ENCODE measurements at places on chromosomes 7 and 10.

DNA sequence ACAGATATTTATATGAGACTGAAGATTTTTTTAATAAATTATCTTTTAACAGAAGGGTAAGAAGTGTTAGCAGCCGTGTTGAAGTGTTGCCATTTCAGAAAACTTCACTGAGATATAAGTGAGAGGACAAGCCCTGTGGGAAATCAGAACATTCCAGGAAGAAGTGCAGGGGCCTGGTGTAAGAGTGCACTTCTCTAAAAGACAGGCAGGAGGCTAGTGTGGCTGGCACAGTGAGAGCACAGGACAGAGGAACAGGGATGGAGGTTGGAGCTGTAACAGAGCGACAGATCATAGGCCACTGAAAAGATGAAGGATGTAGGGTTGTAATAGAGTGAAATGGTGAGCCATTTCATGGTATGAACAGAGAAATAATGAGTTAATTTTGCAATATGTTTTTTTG is 608.9 kb downstream of the SORCS1 start:
- no peak for DNase-seq

DNA sequence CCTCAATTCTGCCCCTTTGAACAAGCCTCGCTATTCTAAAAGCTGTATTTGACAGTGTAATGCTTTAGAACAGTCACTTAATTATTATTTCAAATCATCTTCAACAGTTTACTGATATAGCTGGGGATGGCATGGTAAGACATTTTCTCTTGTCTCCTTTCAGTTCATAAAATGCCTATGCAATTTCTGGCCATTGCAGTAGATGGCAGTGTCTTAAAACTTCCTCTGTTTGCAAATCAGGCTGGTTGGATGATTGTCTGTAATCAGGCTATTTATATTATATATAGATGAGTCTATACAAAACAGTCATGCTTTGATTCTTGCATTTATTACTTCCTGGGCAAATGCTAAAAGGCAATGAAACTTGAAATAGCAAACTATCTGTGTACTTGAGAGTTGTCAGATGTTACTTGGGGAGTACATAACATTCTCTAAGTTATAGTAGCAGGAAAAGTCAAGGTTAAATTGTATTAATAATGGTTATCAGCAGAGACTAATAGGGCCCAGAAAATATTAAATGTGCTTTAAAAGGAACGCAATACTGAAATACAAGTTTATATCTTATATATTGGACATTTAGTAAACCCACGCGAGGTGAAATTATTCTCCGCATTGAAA is 55.5 kb upstream of the LHFPL3 start:
- no peak for DNase-seq

GRCh38 chr10:77566236-77566635 is 71.4 kb downstream of the KCNMA1 start:
- DNase-seq = no peak

GRCh38 chr10:79397575-79398303 is 47.7 kb downstream of the ZCCHC24 start:
- DNase-seq = no peak

DNA sequence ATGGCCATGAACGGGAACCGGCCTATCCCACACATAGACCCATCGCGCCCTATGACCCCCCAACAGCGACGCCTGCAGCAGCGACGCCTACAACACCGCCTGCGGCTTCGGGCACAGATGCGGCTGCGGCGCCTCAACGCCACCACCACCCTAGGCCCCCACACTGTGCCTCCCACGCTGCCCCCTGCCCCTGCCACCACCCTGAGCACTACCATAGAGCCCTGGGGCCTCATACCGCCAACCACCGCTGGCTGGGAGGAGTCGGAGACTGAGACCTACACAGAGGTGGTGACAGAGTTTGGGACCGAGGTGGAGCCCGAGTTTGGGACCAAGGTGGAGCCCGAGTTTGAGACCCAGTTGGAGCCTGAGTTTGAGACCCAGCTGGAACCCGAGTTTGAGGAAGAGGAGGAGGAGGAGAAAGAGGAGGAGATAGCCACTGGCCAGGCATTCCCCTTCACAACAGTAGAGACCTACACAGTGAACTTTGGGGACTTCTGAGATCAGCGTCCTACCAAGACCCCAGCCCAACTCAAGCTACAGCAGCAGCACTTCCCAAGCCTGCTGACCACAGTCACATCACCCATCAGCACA is 9.5 kb downstream of the POLD2 start:
- no peak for DNase-seq

DNA sequence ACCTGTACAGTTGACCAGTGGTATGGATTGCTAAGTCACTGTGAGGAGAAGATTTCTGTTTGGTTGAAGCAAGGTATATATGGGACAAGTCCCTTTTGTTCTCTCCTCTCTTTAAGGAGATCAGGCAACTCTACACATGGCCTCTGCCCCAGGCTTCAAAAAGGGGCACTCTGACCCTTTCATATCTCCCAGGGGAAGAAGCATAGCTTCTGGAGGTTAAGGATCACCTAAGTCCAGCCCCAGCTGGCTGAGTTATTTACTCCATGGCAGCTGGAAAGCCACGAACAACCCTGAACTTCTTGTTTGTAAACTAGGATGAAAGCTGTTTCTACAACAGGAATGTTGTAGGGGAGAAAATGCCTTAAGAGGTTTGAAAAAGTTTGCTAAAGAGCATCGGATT is 129.2 kb upstream of the FEZF1 start:
- DNase-seq = no peak

DNA sequence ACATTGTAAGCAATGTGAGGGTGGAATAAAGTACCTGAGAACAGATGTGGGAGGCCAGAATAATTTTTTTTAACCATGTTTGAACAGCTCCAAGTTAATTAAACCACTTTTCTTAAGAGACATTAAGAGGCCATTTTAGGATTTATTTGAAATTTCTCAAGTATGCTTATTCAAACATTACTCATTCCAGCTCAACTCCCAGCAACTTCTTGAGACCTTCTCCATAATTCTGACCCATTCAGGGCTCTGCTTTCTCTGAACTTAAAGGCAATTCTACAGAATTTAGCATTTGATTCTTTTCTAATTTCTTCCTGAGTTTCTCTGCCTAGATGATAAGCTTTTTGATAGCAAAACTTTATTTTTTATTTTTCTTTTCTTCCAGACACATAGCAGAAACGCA is 314.5 kb downstream of the CAMK1D start:
- no peak for DNase-seq

GRCh38 chr10:10396601-10397000 is 621.1 kb upstream of the CELF2 start:
- no peak for DNase-seq

GRCh38 chr10:91355998-91356397 is 54.1 kb upstream of the HECTD2 start:
- DNase-seq = no peak

GRCh38 chr7:13476881-13477444 is 512.5 kb downstream of the ETV1 start:
- DNase-seq = no peak

- no peak for DNase-seq
Observed at GRCh38 chr10:74801447-74801846, 25.0 kb upstream of the KAT6B start.

DNA sequence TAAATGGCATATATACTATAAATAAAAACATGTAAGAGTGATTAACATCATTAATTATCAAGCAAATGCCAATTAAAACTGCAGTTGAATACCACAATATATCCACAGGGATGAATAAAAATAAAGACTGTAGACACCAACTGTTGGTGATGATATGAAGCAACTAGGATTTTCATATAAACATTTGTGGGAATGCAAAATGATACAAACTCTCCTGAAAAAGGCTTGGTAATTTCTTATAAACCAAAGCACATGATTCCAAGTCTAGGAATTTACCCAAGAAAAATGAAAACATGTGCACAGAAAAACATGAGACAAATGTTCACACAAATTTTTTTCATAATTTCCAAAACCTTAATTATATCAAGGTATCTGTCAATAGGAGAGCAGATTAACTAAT is 448.1 kb downstream of the ETV1 start:
- DNase-seq = no peak

GRCh38 chr7:99624484-99624883 is 7.7 kb downstream of the ZSCAN25 start:
- DNase-seq = no peak

DNA sequence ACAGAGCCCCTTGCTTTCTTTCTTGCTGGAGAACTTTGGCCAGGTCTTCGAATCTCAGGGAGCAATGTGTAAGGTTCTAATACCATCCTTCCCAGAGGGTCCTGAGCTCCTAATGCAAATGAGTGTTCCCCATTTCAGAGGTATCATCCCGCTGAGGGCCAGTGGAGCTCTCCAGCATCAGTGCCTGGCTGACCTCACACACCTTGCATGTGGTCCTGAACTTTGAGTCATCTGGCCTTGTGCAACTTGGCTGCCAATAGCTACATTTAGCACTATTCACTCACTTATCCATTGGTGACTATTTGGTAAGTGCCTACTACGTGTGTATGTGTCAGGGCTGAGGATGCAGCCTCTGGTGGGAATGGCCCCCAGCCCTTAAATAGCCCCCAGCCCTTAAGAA is 48.4 kb upstream of the HABP2 start:
- DNase-seq = no peak

- no peak for DNase-seq
Observed at GRCh38 chr10:78800006-78800405, 268.8 kb upstream of the ZMIZ1 start.

GRCh38 chr7:8205031-8205387 is 57.0 kb downstream of the ICA1 start:
- DNase-seq = no peak

DNA sequence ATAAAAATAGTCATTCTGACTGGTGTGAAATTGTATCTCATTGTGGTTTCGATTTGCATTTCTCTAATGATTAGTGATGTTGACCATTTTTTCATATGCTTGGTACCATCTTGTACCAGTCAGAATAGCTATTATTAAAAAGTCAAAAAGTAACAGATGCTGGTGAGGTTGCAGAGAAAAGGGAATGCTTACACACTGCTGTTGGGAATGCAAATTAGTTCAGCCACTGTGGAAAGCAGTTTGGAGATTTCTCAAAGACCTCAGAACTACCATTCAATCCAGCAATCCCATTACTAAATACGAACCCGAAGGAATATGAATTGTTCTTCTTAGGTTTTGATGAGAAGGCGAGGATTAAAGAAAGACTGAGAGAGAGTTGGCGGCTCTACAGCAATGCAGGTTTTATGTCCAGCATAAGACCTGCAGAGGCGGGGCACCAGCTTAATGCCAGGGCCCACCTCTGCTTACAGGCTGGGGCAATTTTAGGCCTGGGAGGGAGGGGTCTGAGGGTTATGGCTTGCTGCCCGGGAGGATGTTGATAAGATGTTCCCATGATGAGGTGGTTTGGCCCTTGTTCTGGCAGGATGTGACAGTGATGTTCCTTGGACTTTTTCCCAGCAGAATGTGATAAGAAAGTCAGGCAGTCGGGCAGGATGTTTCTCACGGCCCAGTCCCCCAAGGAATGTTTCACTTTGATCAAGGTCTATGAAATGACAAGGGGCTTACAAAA is 74.4 kb downstream of the MEST start:
- no peak for DNase-seq

- no peak for DNase-seq
Observed at GRCh38 chr7:141045842-141046620, 27.8 kb upstream of the TMEM178B start.

DNA sequence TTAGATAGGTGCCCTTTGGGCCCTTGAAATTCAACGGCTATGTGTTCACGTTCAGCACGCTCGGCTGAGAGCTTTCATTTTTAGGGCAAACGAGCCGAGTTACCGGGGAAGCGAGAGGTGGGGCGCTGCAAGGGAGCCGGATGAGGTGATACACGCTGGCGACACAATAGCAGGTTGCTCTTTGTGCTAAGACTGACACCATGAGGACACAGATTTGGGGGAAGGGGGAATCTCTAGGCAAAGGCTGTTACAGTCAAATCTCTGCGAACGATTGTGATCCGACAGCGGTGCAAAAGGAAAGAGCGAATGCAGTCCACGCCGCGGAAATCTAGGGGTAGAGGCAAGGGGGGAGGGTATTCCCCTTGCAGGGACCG is 667 bp downstream of the KLLN start:
- peak; percentile 28 for DNase-seq

DNA sequence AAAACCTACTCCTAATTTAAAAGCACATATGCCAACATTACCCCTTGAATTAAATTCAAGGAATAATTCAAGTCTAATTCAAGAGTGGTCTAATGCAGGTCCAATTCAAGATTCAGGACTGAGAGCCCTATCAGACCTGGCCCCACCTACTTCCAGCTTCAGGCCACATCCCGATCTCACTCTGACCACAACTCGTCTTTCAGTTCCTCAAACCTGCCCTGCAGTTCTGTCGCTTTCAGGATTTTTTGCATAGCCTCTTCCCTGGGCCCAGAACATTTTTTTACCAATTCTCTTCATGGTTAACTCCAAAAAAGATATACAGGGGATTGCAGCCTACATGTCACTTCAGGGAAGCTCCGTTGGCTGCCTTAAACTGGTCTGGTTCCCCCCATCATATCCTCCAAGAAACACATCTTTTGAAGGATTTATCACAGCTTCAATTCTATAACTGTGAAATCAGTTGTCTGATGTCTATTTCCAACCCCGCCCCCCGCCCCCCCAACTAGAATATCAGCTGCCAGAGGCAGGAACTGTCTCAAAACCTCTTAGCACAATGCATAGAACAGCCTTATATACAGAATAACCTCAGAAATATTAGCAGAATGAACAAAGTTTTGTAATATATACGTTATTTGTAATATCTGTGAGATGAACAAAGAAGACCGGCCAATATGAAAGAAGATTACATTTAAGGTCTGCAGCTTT is 20.8 kb downstream of the CCDC6 start:
- DNase-seq = peak; percentile 35

DNA sequence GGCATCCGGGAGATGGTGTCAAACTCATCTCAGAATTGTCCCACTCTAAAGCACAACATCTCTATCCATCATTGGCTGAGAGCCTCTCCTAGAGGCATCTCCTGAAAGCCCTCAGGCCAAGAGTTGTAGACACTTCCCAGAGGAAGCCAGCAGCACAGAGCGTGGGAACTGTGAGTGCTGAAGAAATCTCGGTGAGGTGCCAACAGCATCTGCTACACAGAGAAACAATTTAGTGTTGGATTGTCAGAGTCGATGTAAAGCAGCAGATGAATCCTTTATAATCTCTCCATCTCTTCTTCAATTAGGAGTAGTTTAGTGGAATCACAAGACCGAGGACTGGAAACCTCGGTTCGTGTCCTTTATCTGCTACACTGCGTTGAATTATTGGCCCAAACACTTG is 172.2 kb downstream of the C7orf25 start:
- no peak for DNase-seq

- no peak for DNase-seq
Observed at GRCh38 chr7:214410-215212, 22.2 kb downstream of the FAM20C start.

DNA sequence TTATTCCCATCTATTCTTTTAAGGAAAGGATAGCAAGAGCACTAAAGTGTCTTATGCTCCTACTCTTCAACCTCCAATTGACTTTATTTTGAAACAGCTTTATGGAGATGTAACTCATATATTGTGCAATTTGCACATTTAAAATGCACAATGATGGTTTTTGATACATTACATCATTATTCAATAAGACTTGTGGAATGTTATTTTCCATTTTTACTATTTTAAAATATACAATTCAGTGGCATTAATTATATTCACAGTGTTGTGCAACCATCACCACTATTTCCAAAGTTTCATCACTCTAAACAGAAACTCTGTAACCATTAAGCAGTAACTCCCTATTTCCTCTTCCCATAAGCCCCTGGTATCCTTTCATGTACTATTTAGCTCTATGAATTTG is 489.8 kb downstream of the NEBL start:
- DNase-seq = no peak

GRCh38 chr10:44335330-44336021 is 49.4 kb downstream of the CXCL12 start:
- DNase-seq = no peak

Data from GM12891 (cell line).